T-helper 2 cell (primary cell): ENCODE measurements at places on chromosomes 11 and 22.

DNA sequence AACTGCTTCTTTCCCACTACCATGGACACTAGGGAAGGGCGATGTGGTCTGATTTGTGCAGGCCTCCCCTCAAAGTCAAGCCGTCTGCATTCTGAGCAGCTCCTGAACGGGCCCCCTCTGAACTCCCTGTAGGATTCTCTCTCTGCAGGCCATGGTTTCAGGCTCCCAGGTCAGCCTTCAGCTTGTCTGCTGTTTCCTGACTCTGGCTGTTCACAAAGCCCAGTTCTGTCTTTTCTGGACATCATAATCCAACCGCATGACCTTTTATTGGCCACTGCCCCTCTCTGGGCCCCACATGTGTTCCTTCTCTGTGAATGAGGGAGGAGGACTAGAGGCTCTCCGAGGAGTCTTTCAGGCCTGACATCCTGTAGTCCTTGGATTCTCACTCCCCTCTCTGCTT lies 161.0 kb downstream of the FEZ1 start:
- DNase-seq: no peak

- DNase-seq: no peak
Measured at GRCh38 chr22:23033116-23033905, 37.0 kb upstream of the GNAZ start.

- no peak for DNase-seq
Measured at GRCh38 chr11:119615003-119615881, 113.8 kb downstream of the NECTIN1 start.

DNA sequence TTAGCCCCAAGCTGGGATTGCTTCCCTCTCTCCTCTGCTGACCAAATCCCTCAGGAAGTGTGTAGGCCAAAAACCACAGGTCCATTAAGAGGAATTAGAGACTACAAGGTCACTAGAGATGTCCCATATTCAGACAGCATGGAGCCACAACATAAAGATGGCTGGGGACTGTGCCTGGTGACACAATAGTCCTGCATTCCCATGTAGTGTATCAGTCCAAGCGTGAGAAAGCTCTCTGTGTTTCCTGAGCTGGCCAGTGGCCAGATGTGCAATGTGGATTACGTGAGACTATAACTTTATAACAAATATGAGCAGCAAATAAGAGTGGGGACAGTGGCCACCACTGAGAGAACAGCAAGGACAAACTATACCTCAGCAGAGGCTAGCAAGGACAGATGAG lies 7.6 kb upstream of the MS4A10 start:
- DNase-seq: no peak

- no peak for DNase-seq
Measured at GRCh38 chr11:119691020-119691666, 37.9 kb downstream of the NECTIN1 start.

- DNase-seq: no peak
Measured at GRCh38 chr11:1559111-1559951, 12.7 kb downstream of the DUSP8 start.

DNA sequence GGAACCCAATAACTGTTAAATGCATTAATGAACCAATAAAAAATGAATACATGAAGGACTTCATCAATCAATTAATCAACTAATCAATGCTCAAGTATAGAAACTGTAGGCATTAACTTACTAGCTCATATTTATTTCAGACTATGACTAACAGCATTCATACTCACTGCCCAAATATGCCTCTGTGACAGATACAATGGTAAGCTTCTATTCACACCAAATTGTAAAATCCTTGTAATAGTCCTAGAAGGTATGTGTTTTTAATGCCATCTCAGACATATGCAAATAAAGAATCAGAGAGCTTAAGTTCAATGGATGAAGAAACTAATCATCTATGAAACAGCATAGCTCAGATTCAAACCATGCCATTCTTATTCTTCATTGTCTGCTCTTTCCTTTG lies 1253.6 kb upstream of the TENM4 start:
- no peak for DNase-seq

- DNase-seq: no peak
Measured at GRCh38 chr22:38882972-38883622, 11.1 kb upstream of the CBX6 start.

DNA sequence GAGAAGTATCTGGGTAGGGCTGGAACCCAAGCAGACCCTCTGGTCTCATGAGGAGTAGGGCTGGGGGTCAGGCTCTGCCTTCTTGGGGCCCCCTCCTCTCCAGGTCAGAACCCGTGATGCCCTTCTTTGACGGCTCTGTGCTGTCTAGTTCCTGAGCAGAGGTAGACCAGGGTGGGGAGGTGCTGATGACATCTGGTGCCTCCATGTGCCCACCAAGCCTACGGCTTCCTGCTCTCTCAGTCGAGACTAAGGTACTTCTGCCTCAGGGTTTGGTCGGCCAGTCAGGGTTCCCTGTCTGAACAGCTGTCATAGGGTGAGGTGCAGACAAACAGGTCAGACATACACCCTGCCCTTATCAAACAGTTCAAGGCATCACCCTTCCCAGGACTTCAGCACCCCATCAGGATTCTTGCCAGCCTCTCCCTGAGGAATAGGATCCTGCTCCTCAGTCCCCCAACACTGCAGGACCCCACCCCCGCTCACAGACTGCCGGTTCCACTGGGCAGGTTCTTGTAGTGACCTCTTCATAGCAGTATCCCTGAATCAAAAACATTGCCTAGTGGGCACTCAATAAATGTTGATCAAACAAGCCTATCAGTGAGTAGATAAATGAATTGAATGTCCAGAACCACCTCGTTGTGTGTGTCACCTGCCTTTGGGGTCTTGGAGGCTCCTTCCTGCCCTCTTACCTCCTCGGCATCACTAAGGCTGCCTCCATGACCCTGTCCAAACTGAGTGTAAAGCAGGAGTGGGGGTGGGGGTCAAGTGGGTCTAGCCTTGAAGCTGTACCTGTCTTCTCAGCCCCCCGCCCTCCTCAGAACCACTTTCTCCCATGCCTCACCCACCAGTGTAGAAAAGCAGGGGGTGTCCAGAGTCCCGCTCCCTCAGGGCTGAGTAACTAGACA lies 158.2 kb downstream of the BUD13 start:
- DNase-seq: no peak

GRCh38 chr11:1929621-1930461 lies 10.3 kb downstream of the TNNT3 start:
- no peak for DNase-seq

- no peak for DNase-seq
Measured at GRCh38 chr11:121483805-121484480, 31.2 kb upstream of the SORL1-AS1 start.

DNA sequence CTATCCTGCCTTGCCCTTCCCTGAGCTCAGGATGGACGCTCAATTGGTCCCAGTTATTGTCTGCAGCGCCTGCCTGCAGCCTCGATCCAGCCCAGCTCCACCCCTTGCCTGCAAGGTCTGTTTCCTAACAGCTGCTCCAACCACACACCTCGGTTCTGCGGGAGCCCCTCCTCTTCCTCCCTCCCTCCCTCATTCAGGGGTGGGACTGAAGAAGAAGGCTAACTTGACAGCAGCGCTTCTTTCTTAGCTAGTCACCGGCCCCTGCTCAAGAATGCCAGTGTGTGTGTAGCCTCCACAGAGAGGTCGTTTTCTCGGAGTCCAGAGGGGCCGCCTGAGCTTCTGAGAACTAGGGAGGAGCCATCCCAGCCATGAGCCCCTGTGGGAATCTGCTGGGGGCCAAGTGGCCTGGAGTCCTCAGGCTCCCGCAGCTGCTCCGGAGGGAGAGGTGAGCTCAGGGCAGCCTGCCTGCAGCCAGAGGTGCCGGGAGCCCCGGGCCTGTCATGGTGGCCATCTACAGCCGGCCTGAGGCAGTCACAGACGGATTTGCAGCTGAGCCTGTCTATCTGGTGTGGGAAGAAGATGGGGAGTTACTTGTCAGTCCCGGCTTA lies 36.1 kb downstream of the LIMK2 start:
- DNase-seq: peak; percentile 53

DNA sequence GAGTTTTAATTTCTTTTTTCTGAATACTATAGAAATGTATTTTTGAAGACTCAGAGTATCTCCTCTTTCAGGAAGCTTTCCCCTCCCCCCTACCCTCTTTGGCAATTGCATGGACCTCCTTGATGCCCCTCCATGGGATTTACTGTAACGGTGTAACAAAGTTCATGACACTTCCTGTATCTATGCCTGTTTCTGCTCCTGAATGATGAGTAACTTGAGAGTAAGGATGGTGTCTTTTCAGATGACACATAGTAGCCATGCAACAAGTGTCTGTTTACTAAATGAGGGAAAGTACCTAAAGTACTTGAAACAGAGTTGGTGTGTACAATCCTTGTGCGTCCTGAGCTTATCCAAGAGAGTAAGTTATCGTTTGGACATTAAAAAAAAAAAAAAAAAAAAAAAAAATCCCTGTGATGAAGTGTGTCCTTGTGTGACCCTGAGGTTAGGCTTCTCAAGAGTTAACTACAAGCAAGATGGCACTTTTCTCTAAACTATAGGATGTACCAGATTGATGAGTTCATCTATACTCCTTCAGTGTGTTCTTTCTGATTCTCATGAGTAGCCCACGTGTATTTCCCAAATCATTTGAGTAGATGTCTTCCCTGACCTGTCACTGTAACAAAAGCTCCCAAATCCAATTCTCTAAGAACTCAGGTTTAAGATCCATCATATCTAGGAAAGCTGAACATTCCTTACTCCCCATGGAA lies 7.4 kb downstream of the ETS1 start:
- DNase-seq: no peak

GRCh38 chr11:122435540-122436187 lies 219.9 kb upstream of the UBASH3B start:
- DNase-seq: no peak

DNA sequence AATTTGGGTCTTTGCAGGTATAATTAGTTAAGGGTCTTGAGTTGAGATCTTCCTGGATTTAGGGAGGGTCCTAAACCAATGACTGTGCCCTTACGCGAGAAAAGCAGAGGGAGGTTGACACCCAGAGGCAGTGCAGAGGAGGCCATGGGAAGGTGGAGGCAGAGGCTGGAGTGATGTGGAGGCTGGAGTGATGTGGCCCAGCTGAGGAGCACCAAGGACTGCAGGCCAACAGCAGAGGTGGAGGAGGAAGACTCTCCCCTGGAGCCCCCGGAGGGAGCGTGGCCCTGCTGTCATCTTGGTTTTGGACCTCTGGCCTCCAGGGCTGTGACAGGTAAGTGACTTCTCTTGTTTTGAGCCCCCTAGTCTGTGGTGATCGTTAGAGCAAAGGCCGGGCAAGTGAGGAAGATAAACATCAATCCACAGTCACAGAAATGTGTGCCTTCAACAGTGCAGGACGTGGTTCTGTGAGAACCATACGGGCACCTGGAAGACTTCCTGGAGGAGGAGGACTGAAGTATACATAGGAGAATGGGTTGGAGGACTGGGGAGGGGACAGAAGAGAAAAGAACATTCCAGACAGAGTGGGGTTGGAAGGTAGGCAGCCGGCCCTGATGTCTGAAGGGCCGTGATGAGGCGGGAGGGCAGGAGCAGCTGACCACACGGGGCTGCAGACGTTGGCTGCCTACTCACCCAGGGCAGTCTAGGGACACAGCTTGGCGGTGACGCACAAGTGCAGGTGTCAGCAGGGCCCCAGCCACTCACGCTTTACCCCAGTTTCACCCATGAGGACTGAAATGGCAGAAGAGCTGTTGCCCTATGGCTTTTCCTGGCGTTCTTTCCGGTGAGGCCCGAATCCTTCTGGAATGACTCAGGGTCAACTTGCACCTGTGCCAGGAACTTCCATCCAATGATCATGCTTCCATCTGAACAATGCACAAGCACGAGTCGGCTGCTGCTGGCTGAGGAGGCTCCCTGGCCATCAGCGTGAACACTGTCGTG lies 270.2 kb downstream of the CTTN start:
- DNase-seq: no peak

GRCh38 chr22:24526191-24526590 lies 28.7 kb downstream of the GUCD1 start:
- no peak for DNase-seq

DNA sequence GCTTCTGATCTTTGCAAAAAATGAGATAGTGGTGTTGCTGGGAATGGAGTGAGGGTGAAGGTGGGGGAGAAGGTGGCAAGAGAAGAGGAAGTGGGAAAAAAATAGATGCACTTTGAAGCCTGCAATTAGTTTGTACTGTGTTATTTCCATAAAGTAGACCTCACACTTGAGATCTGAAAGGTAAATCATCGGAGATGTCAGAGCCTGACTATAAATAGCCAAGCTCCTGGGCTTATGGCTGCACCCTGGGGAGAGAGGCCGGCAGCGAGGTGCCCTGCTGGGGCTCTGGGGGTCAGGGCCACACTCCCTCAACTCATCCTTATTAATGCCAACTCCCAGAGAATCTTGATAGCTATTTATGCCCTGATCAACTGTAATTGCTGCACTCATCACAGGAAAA lies 134.4 kb downstream of the NXPE2 start:
- DNase-seq: no peak

- no peak for DNase-seq
Measured at GRCh38 chr11:112662554-112662953, 298.7 kb upstream of the NCAM1 start.

GRCh38 chr11:61098778-61099177 lies 3.5 kb upstream of the CD5 start:
- no peak for DNase-seq
